ENCODE measurements at places on chromosomes 2 and 18.

DNA sequence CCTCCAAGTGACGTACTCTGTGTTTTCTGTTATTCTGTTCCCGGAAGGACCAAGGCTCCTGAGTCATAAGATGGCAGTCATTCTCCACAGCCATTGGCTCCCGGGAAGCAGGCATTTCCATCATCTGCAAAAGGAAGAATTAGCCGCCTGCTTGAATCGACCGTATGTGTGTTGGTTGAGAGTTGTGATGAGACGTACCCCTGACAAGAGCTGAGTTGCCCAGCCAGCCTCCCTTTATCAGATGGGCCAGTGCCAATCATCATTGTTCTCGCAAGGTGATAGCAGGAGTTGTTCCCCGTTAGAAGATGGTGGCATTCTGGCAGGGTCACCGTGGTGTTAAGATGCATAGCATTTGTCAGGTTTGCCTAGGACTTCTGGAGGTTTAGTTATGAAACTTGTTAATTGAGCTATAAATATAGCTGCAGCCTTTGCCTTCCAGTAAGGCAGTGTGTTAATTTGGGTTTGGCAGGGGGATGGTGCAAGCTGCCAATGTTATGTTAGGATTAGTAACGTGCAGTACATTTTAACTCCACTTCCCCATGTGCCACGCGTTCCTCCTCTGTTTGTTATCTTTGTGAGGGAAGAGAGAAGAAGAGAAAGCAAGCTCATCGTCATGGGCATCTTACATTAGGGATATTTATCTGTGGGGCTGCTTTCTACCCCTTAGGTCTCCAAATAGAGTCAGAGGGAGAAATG, 652.7 kb upstream of the FANCL start:
- no peak for DNase-seq

- DNase-seq = no peak
Measured at GRCh38 chr2:121293450-121294325, 8.7 kb upstream of the TFCP2L1 start.

DNA sequence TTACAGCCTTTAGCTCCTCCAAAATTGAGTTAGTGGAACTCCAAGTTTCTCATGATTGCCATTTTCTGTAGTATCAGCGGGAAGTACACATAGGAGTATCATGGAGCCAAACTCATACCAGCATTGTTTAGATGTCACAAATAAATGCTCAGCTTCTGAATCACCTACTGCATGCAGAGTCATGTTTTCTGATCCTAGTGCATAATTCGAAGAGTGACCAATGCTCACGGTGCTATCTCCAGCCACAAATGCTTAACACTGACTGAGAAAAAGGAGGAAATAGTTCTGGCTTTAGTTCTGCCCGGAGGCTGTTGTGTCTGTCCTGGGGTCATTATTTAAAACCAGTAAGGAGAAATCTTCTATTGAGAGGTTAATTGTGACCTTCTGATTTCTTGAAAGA, 45.4 kb upstream of the LRATD1 start:
- DNase-seq = no peak

GRCh38 chr2:21757805-21758430, 634.1 kb downstream of the TDRD15 start:
- DNase-seq = no peak

DNA sequence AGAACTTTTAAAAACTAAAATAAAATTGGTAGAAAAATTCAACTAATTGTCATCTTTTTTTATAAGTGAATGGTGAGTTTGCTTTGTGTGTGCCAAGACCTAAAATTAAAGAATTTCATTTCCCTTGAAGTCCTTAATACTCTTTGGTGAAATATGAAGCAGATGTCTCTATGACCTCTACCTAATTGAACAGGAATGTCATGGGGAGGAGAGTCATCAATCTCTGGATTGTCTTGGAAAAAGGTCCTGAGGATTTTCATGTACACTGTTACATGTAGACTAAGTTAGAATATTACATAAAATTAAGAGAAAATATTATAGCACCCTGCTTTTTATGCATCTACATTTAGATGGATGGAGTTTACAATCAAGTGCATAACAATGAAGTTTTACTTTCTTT, 177.9 kb upstream of the LRP1B start:
- no peak for DNase-seq

GRCh38 chr18:31504455-31505147, 6.6 kb downstream of the DSG2 start:
- DNase-seq = no peak

DNA sequence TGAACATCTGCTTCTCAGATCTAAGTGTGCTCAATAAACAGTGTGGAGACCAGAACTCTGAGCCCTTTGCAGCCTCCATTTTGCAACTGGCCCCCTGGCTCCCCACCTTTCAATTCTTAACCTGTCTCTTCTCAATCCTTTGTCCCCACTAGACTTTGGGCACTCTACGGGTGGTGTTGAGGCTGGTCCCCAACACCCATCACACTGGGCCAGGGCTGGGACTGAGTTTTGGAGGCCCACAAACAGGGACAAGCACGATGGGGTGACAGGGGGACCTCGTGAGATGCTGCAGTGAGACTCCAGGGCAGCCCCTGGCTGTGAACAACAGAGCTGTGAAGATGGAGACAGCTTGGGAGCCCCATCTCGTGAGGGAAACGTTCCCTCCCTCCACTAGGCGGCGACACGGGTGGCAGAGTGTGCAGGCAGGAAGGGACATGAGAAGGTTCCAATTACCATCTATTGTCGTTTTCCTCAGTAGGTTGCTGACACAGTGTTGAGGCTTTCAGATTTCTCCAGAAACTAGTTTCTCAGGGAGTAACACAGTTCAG, 1.2 kb downstream of the ANKMY1 start:
- no peak for DNase-seq

DNA sequence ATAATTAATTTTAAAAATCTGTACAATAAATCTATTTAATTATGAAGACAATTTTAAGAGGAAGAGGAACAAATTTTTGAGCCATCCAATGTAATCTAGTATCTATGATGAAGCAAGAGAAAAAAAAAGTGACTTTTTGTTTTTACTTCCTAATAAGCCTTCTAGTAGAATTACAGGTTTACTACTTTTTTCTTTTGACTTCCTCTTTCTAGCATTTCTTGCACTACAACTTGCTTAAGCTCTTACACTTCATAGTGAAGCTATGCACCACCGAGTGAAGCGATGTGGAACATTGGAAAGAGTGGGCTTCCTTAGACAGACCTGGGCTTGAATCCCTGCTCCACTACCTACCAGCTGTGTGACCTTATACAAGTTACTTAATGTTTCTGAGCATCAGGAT, 2.1 kb downstream of the SERPINB2 start:
- DNase-seq = no peak

DNA sequence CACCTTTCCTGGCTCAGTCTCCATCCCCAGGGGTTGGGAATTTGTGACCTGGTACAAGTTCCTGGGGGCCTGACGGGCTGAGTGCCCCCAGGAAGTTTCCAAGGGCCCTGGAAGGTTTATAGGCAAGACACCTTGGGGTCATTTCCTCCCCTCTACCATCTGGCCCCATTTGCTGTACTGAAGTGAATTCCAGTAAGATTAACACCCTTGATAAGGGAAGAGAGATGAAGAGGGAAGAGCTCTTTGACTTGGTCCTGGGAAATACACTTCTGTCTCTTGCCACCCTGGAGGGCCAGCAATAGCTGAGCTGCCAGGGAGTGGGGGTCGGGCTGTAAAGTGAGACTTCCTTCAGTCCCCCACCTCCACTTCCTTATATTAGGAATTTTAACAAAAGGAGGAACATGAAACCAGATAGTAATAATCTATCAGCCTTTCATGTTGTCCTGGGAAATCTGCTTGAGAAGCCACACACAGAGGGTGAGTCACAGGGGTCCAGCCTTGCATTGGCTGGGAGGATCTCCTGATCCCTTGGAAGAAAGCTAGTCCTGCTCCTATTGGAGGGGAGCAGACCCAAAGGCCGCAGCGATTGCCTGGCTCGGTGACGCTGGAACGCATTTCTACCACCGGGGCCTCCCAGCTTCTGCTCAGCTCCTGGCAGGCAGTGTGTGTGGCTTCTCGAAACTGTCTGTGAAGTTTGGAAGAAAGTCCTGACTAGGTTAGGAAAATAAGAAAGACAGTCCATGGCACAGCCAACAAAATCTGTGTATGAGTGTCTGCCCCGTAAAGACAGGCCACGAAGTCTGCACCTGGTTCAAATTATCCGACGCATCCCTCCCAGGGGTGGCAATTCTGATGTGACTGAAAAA, 87.3 kb downstream of the ACAA2 start:
- no peak for DNase-seq

DNA sequence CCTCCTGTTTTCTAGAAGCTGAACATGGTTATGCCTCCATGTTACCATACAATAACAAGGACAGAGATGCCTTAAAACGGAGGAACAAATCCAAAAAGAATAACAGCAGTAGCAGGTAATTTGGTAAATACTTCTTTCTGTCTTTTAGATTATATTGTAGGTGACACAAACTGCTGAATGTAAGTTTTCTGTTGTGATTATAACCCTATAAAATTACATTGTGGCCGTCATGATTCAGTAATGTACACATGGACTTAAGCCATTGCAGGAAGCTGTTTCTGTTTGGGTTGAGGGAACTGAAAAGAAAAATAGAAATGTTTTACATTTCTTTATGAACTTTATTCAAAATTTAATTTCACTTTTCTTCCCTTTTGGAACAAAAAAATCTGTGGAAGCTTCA, 1.2 kb downstream of the MXD1 start:
- DNase-seq = no peak

DNA sequence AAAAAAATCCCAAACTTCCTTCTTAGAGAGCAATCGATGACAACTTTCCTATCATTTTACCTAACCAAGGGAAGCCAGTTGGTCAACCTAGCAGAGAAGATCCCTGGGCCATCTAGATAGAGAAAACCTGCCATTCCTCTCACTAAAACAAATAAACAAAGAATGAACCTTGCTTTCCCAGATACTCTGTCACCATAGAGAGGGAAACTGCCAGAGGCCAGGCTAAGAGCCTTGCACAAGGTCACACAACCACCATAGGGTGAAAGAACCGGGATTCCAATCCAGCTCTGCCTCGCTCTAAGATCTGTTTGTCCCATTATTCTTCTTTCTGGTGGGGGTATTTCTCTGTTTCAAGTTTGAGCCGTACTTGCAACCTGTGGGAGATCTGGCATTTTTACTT, 154.6 kb downstream of the CYRIA start:
- no peak for DNase-seq

- no peak for DNase-seq
Measured at GRCh38 chr18:27175914-27176313, 9.2 kb downstream of the CHST9 start.

DNA sequence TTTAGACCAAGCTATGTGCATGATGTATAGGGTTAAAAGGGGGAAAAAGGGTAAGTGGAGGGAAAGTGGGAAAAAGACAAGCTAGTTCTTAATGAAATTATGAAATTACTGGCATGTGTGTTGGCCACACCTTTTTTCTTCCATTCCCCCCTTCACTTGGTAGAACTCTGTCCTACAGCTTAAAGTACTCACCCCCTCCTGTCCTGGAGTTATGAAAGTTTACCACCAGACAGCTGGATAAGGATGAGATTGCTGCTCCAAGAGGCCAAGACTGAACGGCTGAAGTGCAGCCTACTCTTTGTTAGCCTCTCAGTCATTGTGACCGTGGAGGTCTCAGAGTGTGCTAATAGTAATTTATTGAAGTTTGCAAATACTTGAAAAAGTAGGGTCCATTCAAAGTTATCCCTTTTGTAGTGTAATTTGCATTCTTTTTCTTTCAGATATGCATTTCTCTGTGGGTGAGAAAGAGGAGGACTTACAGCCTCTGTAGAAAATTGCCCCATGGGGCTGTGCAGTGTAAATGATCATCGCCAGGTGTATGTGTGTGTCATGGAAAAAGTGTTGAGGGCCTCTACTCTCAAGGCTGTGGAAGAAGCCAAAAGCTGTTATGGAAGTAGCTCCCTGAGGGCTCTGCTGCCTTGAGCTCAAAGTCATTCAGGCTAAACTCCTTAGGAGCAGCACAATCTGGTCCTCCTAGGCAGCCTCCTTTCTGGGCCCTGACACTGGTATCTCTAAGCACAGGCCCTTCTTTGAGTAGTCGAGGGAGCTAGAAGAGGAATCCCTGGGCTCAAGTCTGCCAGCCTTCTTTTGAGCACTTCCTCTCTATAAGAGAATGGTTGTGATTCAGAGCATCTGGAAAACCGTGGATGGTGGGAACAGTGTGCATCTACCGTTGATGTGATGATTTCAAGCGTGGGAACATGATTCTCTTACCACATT, 46.2 kb downstream of the LHCGR start:
- no peak for DNase-seq

- no peak for DNase-seq
Measured at GRCh38 chr2:109067631-109068125, 61.3 kb upstream of the SH3RF3 start.

DNA sequence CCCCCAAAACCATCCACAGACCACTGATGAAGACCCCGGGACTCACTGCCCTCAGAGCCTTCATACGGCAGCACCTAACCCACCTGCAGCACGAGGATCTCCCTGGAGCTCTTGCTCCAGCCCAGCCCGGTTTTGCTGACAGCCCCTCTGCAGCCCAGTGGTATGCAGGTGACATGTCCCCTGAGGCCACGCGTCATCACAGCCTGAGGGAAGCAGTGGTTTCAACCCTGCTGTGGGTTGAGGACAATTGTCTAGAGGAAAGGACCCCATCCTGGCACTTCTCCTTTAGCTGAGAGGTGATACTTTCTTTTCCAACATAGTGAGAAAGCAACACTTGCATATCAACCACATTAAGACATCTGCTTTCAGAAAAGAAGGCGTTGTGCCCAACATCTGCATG, 134.0 kb downstream of the SEPTIN10 start:
- no peak for DNase-seq

GRCh38 chr2:237870754-237871651, 11.6 kb downstream of the RAMP1 start:
- no peak for DNase-seq

DNA sequence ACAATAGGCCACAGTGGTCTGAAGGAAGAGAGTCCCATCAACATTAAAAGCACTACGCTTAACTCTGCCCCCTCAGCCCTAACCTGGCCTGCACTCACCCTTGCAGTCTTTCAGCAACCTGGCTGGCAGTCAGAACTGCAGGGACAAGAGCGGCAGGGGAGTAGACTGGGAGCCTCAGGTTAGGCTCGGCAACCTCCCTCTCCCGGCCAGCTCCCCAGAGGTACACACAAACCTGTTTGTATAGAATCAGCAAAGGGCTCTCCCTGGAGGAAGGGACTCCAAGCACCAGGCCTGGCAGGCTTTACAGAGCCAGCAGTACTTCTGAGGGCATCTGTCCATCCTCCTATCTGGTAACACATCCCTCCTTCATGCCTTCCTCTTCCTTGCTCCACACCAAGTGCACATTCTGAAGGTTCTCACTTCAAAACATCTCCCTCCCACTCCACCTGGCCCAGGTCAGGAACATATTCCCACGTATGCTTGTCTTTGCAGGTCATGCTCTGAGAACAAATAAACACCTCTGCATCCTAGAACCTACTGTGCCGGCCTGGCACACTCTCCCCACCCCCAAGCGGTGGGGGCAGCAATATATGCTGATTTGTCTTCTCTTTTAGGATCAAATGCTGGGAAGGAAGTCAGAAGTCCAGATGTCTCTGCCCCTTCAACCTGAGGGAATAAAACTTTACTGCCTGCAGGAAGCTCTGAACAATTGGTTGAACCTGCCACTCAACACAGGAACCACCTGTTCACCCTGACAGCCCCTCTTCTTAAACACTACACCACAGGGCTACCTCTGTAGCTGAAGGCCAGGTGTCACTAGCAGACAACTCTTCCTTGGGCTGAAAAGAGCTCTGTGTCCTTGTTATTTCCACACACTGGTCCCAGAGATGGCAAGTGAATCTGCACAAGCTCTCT, 12.6 kb upstream of the SFXN5 start:
- DNase-seq = no peak
